ENCODE measurements at places on chromosomes 5 and 9.

DNA sequence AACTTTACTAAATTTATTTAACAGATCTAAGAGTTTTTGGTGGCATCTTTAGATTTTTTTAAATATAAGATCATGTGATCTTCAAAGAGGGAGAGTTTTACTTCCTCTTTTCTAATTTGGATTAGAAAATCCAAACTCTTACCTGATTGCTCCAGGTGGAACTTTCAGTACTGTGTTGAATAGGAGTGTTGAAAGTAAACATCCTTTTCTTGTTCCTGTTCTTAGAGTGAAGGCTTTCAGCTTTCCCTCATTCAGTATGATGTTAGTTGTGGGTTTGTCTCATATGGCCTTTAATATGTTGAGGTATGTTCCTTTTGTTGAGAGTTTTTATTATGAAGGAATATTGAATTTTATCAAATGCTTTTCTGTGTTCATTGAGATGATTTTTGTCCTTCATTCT, 650.0 kb upstream of the SGCD start:
- DNase-seq, result no peak

DNA sequence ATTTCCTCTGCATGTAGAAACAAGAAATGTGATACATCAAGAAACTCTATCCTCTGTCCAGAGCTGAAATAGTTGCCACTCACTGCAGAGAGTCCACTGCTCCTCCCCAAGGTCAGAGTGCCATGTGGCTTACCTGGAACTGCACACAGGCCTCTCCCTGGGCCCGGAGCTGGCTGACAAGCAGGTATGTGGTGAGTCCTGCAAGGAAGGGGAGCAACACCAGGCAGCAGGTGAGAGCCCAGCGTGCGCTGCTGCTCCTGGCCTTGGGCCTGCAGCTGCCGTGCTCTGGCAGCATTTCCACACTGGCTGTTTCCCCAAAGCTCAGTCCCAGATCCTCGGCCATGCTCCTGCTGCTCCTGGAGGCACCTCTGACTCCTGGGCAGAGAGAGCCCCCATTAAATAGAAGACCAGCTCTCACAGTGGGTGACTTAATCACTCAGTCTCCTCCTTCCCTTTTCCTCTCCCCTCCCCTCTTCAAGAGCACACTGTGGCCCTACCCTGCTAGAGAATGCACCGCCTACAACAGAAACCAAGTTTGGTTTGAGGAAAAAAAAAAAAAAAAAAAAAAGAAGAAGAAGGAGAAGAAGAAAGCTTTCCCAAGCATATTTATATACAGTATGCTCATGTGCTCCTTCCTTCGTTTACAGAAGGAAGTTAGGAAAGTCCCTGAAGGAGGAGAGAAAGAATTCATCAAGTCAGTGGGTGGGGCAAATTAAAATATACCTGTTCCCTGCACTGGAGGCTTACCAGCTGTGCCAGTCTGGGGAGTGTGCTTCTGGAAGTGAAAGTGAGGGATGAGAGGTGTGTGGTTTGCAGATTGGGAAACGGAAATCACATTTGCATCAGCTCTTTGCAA, at the start of gene TNFSF15:
Gene TNFSF15 (minus strand): TSS at position 370 of the 856 bp plus-strand sequence. CDS start 27 bp downstream, at position 343.
- peak; percentile 32 for DNase-seq

DNA sequence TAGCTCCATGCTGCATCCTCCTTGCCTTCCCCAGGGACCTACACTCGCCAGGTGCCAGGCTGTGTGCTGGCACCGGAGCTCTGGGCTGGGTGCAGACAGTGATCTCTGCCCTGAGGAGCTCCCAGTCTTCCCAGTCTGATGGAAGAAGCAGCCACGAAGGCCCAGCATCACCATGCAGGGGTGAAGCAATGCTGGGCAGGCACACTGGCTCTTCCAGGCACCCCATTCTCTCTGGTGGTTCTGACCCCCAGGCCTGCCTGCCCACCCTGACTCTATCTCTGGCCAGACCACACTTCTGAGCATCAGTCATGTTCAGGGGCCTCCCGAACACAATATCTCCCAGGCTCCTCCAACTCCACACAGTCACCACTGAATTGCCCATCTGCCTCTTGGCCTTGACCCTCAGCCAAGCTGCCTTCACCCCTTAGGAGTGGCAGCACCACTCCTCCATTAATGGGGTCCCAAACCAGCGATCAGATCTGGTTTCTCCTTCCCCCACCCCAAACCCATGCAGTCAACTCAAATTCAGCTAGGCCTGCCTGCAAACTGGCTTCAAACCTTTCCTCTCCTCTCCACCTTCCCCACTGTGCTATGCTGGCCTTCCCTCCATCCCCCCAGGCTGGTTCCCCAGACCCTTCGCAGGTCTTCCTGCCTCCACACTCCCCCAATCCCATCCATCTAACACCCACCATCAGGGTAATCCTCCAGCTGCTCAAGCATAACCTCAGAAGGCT, 102.7 kb upstream of the MVB12B start:
- no peak for DNase-seq

- DNase-seq, result peak; percentile 63
Measured at GRCh38 chr9:106286249-106286648, 576.7 kb upstream of the ZNF462 start.

GRCh38 chr9:89853931-89854330, 249.1 kb downstream of the GADD45G start:
- no peak for DNase-seq

DNA sequence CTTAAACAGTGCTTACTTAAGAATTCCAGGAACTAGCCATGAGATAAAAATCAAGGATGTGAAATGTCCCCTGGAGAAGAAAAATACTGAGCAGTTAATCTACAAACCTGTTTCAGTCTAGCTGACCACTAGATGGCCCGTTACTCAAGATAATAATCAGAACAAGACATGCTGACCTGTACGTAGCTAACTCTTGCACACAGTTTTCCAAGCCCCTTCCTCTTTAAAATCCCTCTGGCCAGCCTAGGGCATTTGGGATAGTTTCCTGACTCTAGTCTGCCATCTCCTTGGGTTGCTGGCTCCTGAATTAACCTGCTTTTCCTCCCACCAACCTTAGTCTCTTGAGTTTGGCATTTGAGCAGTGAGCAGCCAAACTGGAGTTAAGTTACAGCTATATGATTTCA, 59.2 kb upstream of the TRAF1 start:
- no peak for DNase-seq

GRCh38 chr5:39419796-39420195, 5.0 kb downstream of the DAB2 start:
- DNase-seq, result no peak

DNA sequence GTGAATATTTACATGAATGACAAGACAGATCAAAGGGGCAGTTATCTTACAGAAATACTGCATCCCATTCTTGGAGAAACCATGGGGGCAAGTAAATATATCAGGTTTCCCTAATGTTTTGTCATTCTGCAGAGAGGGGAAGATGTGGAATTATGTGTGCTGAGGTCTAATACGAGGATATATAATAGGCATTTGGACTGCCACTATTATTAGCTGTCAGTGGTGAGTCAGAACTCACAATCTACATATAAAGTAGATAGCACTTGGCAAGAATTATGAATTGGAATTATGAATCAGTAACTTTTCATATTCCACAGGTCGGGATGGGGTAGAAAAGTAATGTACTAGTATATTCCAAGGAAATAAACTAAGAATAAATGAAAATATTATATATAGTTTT, 121.7 kb downstream of the GIN1 start:
- no peak for DNase-seq

DNA sequence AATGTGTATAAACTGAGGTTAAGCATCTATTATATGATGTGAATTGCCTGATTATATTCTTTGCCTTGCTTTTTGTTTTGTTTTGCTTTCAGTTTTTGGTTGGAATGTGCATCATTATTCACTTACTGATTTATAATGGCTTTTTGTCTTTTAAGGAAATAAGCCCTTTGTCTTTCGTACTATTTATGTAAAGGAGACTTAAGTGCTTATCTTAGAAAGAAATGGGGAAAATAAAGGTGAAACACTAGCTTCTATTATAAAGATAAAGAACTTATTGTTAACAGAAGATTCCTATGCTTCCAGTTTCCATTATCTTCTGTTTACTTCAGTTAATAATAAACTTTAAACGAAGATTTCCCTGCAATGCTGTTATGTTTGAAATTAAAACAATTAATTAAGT, 23.3 kb downstream of the COX7C start:
- DNase-seq, result no peak

DNA sequence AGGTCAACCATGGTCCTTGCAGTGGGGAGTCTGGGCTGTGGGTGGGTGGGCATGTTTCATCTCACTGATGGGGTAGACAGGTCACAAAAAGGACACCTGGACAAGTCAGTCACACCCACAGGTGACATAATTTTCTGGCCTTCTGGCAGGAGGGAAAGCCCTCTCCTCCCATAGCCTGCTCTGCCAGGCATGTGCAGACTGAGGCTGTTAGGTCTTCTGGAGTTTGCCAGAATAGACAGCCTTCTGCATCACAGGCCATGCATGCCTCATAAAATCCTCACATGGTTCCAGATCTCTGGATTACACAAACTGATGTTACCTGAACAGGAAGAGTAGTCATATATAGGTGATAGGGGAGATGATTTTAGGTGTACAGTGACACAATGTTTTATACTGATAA, 49.1 kb downstream of the ARHGAP26 start:
- DNase-seq, result no peak

DNA sequence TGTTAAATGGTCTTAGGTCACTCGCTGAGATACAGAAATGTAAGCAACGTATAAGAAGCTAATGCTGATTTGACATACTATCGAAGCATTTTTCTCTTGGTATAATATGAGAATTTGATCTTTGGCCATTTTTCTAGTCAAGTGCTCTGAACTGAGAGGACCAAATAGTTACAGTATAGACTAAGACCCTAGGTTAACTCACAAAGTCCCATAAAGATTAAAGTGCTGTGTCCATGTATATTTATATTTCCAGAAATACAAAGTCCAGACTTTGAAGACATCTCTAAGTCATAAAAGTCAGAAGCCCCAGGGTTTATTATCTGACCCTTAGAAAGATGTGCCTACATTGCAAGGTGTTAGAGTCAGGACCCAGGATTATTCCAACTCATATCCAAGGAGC, 752.4 kb upstream of the COX7C start:
- no peak for DNase-seq

DNA sequence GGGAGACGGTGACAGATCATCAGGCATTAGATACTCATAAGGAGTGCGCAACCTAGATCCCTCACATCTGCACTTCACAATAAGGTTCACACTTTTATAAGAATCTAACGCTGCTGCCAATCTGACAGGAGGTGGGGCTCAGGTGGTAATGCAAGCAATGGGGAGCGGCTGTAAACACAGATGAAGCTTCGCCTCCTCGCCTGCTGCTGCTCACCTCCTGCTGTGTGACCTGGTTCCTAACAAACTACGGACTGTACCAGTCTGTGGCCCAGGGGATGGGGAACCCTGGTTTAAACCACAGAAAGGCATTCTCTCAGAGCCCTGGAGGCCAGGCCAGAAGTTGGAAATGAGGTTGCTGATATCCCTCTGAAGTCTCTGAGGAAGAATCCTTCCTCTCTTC, 323.6 kb downstream of the DRD1 start:
- no peak for DNase-seq

DNA sequence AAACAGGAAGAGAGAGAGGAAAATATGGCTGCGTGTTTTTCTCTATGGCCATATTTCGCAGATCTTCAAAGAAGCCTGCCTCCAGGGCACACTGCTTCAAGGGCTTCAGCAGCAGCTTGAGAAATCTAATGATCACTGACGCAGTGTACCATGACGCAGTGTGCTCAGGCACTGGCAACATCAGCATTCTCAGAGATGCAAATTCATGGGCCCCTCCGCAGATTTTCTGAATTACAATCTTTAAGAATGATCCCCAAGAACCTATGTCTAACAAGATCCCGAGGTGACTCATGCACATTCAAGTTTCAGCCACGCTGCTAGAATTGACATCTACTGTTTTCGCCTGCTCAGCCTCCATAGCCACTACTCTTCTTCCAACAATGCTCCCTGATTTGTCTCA, 143.9 kb upstream of the ZNF366 start:
- no peak for DNase-seq

GRCh38 chr9:97845130-97845529, 7.9 kb upstream of the FOXE1 start:
- no peak for DNase-seq

GRCh38 chr9:114588651-114589526, 1.3 kb downstream of the ATP6V1G1 start:
- no peak for DNase-seq

DNA sequence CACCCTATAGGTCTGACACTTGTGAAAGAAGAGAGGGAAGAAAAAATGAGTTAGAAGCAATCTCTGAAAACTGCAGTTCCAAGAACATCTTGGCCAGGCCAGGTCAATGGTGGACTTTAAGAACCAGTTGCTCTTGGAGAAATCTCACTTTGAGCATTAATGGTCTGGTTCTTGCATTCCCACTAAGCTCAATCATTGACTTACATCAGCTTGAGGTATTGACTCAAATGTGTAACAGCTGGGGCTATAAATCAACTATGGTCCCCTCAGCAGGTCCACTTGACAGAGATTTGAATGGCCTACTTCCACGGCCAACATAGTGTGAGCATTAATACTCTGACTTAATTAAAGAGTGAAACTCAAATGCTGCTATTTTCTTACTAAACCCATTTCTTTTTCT, 357.8 kb upstream of the RGMB start:
- no peak for DNase-seq

GRCh38 chr5:134086943-134087305, 27.6 kb upstream of the TCF7 start:
- DNase-seq, result no peak

GRCh38 chr5:169121630-169122420, 179.1 kb downstream of the SLIT3 start:
- no peak for DNase-seq

DNA sequence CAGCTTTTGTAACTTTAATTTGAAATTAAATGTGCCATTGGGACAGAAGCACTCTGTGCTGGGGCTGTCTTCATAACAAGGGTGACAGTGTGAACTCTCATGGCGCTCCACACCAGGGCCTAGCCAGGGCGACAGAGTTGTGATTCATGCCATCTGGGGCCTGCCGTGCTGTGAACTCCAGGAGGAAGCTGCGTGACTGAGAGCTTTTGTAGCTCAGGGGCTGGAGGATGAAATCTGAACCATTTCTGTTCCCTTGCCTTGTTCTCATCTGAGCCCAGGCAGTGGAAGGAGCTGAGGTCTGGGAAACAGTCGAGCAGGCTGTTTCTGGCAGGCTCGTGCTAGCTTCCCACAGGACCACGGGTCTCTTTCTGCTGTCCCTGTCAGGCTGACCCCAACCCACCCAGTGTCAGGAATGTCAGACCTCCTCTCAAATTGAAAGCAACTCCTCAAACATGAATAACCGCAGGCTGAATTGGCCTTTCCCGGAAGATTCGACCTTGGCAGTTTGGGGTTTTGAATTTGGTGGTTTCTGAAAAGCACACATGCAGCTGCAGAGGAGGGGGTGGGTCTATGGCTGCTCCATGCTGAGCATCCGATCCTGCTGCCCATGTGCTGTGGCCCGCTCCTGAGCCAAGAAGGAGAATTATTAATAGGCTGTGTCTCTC, 69.2 kb upstream of the RPS23 start:
- no peak for DNase-seq

GRCh38 chr9:73133921-73134407, 17.7 kb upstream of the ANXA1 start:
- DNase-seq, result no peak
